Activated CD8-positive, alpha-beta memory T cell treated with anti-CD3 and anti-CD28 coated beads for 48 hours (primary cell): ENCODE measurements at places on chromosomes 16 and 17.

DNA sequence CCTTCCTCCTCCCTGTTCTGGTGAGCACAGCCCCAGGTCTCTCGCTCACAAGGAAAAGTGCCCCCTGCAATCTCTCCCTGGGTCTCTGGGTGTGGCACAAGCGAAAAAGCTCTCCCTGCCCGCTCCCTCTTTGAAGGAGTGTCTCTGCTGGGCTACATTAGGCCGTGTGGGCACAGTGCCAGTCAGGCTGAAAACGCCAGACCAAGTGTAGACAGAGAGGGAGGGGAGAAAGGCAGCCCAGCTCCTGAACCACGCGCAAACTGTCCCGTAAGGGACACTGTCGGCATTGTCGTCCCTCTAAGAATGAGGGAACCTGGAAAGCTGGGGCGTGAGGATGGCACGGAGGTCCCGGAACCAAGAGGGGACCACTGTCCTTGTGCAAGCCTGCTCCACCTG, 3.9 kb downstream of the SMIM5 start:
- no peak for DNase-seq

DNA sequence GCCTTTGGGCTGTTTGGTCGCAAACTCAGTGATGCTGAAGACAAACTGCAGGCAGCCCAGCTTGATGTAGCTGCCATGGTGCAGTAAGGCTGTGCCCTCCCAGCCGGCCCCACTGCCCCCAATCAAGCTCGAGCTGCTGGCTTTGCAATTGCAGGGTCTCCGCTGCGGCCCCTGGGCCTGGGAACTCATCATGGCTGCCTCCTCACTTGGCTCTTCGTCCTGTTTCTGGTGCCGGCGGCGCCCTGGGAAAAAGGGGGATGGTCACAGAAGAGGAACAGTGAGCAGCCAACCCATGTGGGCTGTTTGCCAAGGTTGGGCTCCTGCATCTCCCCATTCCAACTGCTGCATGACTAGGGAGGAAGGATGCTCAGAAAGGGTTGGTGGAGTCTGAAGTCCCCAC, 3.4 kb upstream of the DHRS13 start:
- DNase-seq, result no peak

DNA sequence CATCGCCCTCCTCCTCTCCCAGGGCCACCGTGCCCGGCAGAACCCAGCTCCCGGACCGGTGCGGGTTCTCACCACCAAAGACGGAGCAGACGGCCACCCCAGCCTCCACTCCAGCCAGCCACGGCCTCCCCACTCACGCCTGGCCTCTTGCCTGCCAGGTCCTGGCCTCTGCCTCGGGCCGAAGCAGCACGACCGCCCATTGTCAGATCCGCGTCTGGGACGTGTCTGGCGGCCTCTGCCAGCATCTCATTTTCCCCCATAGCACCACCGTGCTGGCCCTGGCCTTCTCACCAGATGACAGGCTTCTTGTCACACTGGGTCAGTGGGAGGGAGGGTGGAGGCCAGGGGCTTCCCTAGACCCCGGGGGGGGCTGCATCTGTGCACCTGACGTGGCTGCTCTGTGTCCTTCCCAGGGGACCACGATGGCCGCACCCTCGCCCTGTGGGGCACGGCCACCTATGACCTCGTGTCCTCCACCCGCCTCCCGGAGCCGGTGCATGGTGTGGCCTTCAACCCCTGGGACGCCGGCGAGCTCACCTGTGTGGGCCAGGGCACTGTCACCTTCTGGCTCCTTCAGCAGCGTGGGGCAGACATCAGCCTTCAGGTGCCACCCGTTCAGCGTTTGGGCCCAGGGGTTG, 6.6 kb upstream of the RHOT2 start:
- DNase-seq, result no peak

DNA sequence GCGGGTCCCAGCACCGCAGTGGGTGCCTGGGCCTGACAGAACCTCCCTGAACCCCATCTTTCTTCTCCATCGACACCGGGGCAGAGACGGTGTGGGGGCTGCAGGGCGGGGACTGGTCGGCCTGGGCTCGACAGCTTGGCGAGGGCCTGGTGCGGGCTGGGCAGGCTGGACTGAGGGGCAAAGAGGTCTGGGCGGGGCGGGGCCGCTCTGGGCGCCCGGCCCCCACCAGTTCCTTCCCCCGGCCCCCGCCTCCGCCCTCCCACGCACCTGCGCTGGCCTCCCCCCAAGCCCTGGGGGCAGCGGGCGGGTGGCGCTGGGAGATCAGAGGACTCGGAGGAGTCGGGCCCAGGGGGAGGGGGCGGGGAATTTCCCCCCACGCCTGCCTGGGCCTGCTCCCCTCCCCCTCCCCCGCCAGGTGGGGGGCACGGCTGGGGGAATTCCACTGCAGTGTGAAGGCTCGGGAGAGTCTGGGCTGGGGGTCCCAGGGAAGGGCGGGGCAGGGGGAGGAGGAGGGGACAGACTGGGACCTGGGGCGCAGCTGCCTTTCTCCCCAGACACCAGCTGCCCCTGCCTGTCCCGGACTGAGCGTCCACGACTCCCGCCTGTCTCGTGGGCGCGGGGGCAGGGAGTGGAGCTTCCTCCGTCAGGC, 877 bp upstream of the KREMEN2 start:
- DNase-seq, result no peak

GRCh38 chr16:75109732-75110243, 6.8 kb downstream of the LDHD start:
- DNase-seq, result no peak

- no peak for DNase-seq
Observed at GRCh38 chr17:58368860-58369213, 16.8 kb upstream of the SUPT4H1 start.

- no peak for DNase-seq
Observed at GRCh38 chr16:48057048-48057447, 98.7 kb downstream of the ABCC12 start.

DNA sequence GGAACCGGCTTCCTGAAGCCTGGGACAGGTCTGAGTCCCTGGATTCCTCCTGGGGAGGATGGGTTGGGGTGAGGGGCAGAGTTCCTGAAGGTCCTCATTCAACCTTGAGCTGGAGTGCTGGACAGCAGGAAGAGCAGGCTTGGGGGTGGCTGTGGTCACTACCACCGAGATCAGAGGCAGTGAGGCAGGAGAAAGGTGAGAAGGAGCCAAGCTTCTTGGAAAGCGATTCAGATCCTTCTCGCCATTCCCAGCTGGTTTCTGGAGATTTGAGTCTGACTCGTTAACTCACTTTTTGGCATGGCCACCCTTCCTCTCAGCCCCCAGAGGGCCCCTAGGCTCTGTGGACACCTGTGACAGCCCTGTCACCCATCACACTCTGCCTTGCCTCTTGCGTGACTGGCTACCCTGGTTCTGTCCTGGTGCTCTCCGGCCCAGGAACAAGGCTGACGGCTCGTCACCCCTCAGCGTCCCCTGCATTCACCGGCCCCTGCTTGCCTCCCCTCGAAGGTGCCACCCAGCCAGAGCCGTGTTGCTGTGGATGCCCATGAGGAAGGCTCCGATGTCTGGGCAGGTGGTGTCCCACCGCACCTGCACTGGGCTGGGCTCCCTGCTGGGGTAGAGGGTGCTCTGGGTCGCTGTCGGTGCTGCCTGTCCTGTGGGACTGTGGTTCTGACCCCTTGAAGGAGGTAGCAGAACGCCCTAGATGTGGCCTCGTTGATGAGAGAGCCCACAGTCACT, 9.7 kb upstream of the TIMP2 start:
- no peak for DNase-seq

DNA sequence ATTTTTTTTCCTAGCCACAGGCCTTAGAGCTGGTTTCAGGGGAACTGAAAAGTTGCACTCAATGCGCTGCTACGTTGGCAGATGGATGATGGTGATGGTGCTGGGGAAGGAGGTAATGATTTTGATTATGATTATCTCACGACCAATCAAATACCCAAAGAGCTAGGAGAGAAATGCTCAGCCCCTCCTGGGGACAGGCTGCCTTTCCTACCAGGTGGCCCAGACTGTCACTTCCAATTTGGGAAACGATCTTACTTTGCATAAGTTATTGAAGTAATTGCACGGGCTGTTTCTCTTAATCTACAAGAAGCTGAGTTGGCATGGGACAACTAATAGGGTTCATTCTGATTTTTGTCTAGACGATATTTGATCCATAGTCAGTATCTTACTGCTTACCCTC, 379.7 kb upstream of the EEF2KMT start:
- no peak for DNase-seq

DNA sequence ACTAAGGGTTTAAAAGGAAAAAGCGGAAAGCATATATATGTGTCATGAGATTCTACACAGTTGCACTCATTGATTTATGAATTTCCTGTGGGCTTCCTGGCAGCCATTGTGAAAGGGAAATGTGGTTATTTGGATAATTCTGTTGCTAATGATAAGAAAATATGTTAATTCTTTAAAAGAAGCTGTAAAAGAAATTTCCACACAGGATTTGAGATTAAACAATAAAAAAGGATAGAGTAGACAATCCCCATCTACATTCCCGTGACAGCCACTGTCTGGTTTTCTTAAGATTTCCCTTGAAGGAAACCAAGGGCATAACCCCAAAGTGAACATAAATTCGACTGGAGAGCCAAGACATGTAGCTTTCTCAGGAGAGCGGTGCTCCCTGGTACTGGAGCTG, 397.5 kb downstream of the CPPED1 start:
- DNase-seq, result no peak

GRCh38 chr17:49018116-49018612, 21.0 kb downstream of the IGF2BP1 start:
- DNase-seq, result no peak

GRCh38 chr17:55829995-55830612, 79.3 kb downstream of the PCTP start:
- no peak for DNase-seq

- DNase-seq, result no peak
Observed at GRCh38 chr16:65548470-65548869, 426.6 kb upstream of the CDH11 start.

DNA sequence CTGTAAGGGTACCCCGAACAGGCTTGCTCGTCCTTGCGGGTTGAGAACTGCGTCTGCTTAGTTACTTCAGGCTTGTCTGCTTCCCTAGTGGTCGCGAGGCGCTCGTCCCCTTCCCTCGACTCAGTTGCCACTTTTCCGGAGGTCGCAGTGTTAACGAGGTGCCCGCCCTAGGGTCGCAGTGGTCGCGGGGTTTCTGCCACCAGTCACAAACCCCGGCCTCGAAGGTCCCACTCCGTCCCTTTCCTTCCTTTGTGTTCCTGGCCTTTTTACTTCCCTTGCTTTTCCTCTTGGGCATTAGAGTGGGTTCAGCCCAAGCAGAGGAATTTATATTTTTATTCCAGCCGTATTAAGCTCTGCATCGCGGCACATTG, 299 bp downstream of the NUP85 start:
- DNase-seq, result no peak

- DNase-seq, result no peak
Observed at GRCh38 chr17:60090417-60090816, 11.7 kb upstream of the HEATR6 start.
